ENCODE measurements at places on chromosomes 7 and 10.

- no peak for DNase-seq
These were observed 97.6 kb downstream of the TCERG1L start for GRCh38 chr10:131213741-131214505.

- DNase-seq, result peak; percentile 61
These were observed 111.2 kb upstream of the STEAP1B start for GRCh38 chr7:22610951-22611757.

DNA sequence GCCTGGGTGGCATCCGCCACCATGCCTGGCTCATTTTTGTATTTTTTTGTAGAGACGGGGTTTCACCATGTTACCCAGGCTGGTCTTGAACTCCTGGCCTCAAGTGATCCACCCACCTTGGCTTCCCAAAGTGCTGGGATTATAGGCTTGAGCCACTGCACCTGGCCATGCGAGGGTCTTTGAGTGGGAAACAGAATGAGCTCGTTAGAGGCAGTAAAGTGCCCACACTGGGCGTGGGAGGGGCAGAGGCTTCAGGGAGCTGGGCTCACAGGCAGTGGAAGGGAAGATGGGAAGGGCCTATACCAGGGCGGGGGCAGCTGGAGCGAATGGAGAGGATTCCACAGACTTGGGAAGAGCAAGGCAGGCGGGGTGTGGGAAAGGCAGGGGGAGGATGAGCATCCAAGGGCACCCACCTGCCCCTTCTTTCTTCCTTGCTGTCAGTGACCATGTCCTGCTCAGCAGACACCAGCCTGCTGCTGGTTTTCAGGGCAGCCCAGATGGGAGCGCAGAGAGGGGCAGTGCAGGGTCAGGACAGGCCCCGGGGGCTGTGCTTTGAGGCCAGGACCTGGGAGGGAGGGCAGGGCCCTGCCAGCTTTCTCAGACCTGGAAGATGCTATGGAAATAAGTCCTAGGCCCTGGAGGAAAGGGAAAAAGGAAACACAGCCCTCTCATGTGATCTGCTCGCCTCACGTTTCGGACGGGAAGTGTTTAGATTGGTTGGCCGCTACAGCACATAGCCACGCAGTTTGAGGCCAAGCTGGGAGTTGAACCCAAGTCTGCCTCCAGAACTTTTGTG lies 4.2 kb downstream of the FZD9 start:
- DNase-seq, result no peak

DNA sequence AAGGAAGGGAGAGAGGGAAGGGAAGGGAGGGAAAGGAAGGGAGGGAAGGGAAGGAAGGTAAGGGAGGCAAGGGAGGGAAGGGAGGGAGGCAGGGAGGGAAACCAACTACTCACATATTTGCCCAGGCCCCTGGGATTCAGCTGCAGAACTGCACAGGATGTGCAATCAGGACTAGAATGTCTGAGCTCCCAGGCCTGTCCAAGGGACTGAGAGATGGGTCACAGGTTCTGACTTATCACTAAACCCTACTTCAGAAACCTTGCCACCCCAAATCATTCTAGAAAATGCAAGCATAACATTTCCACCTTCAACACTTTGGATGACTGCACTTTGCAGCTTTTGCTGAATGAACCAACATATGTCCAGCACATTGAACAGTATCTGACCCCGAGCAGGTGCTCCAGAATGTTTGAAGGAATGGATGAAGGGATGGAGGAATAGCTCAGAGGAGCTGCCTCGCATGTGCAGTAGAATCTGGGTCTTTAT lies 245.3 kb downstream of the KCNMA1 start:
- DNase-seq, result peak; percentile 48

GRCh38 chr10:103847909-103848468 lies 7.4 kb downstream of the SH3PXD2A start:
- DNase-seq, result no peak

DNA sequence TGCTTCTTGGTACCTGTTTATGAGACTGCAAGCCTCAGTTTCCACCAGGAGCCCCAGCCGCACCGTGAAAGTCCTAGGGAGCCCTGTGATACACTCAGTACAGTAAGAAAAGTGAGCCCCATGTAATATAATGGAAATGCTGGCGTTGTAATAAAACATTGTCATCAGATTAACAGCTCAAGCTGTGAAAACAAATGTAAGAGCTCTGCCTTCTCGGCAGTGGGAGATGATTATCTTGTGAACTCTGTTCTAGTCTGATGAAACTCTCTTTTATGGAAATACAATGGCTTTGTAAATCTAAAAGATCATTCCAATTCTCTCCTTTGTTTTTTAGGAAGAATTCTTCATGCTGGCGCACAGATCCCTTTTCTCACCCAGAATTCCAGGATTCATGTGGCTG lies 299.9 kb downstream of the ABCA13 start:
- DNase-seq, result peak; percentile 2

DNA sequence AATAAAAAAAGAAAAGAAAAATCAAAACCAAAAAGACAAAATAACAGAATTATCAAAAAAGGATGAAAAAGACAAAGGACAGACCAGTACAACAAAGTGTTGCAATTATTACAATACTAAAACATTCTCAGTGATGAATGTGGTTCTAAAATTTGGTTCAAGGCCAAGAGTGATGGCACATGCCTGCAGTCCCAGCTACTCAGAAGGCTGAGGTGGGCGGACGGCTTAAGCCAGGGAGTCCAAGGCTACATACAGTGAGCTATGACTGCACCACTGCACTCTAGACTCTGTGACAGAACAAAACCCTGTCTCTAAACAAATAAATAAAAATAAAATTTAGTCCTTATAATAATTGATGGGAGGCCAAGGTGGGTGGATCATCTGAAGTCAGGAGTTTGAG lies 14.5 kb downstream of the BAZ1B start:
- DNase-seq, result no peak

- DNase-seq, result no peak
These were observed 133.1 kb downstream of the WDR11 start for GRCh38 chr10:120984221-120984620.

GRCh38 chr7:30281263-30281662 lies 3.1 kb upstream of the ZNRF2 start:
- DNase-seq, result no peak

- DNase-seq, result no peak
These were observed 563.4 kb upstream of the MKI67 start for GRCh38 chr10:128689667-128690066.

DNA sequence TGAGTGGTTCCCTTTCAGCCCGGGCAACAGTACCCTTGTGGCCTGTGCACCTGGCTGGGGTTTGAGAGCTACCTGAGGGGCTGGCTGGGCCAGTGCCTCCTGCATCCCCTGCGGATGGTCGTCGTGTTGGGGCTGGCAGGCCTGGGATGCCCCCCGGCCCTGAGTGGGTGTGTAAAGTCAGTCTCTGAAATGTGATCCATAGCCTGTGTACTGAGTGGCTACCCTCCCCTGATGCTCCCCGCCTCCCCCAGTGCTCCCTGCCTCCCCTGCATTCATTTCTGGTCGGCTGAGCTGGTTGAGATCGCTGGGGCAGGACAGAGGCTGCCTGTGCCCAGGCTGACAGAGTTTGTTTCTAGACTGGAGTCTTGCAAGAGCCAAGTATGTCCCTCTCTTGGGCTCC lies 9.3 kb downstream of the ZNF316 start:
- no peak for DNase-seq

GRCh38 chr7:131619336-131620305 lies 63.2 kb upstream of the PODXL start:
- no peak for DNase-seq

DNA sequence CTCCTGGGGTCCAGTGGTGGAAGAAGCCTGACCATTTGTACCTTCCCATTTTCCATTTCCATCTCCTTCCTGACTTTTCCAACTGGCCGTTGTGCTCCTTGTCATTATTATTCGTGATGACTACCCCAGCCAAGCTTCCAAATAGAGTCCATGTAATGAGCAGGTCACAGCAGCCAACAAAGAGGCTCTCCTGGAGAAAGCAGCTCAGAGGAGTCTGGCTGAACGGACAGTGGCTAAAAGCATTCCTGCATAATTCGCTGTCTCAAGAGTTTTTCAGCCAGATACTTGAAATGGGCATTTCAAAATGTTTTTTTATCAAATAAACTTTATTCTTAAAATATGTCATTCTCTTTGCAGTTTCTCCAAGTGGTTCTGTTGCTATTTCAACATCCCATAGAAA lies 458.6 kb downstream of the INHBA start:
- no peak for DNase-seq

GRCh38 chr10:71424496-71425194 lies 27.9 kb downstream of the CDH23 start:
- DNase-seq, result no peak

GRCh38 chr10:34606890-34607289 lies 208.2 kb downstream of the PARD3 start:
- DNase-seq, result no peak

DNA sequence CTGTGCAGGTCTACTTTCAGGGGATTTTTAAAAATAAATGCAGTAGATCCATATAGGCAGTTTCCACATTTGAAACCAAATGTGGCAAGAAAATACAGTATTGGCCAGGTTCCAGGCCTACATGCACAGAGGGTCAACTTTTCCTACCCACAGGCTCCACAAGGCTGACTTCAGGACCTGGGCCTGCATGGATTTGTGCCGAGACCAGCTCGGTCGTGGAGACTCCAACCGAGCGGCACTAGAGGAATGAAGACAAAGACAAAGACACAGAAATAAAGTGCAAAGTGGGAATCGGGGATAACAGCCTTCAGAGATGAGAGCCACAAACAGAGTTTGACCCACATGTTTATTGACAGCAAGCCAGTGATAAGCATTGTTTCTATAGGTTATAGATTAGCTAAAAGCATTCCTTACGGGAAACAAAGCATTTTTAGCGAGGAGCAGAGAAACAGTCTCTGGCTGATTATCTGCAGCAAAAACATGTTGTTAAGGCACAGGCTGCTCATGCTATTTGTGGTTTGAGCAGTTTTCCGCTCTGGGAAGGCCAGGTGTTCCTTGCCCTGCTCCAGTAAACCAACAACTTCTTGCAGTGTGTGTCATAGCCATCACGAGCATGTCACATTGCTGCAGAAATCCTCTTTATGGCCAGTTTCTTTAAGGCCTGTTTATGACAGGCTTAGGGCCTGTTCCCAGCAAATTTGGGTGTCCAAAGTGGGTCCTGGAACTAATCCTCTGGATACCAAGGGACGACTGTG lies 52.6 kb downstream of the ZNF37A start:
- no peak for DNase-seq

- peak; percentile 55 for DNase-seq
These were observed 44.1 kb upstream of the PARD3 start for GRCh38 chr10:34859170-34859569.

GRCh38 chr7:85630904-85631600 lies 444.2 kb upstream of the SEMA3D start:
- DNase-seq, result peak; percentile 28

GRCh38 chr7:114368492-114368891 lies 46.1 kb upstream of the FOXP2 start:
- DNase-seq, result no peak

DNA sequence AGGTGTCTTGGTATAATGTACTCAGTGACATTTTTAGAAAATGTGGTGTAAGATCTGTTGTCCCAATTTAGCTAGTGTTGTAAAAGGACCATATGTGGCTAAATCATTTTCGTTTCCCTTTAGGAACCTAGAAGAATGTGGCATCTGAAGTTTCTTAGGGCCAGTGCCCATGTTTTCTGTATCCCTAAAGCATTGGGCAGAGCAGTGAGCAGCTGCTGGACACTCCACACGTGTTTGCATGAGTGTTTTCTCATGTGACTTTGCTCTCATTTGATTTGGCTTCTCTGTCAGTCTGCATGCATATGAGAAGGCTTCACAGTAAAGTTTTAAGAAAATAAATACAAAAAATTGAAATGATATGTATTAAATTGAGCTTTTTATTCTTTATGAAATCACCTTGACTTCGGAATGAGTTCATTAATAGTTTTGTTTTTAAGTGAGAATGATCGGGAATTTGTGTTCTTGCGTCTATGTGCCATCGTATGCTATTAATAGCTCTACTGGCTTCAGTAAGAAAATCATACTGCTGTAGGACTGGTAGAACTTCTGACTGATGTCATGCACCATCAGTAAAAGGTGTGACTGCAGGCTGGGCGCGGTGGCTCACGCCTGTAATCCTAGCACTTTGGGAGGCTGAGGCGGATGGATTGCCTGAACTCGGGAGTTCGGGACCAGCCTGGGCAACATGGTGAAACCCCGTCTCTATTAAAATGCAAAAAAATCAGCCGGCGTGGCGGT lies 61.3 kb downstream of the RBM33 start:
- no peak for DNase-seq

GRCh38 chr7:47472444-47473157 lies 109.3 kb downstream of the TNS3 start:
- DNase-seq, result no peak

DNA sequence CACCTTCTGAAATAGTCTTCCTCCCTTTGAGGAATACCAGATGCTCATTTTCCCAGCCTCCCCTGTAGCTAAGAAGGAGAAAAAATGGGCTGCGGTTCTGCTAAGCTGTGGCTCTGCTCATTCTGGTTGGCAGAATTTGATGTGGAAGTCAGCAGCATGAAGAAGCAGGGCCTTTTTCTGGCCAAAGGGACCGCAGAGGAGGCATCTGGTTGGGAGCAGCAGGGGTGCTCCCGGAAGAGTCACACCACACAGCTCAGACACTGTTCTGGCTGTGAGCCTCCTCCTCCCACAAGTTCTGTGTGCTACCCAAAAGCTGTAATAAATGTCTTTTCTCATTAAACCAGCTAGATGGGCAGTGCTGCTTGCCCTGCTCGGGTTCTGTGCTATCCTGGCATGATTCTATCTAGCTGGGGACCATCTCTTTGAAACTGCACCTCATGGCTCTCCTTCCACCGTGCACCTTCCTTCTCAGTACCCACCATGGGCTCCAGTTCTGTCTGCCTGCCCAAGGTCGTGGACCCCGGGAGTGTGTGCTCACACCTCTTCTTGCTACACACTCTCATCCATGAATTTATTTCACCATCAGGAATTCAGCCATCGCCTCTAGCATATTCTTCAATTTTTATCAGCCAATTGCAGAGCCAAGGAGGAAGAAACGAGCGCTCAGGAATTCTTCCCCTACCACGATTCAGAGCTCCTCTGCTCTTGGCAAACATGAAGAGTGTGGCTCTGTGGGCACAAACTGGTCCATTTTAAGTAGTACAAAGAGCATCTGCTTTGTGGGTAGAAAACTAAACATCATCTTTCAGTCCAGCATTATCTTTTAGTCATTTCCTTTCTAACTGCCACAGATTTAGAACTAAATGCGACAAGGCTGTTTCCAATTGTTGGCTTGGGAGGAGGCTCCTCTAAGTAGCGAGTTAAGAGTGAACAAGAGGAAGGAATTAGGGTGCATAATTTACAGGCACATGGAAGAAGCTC lies 76.9 kb downstream of the FAM171A1 start:
- peak; percentile 34 for DNase-seq

GRCh38 chr7:14739841-14740185 lies 162.7 kb downstream of the DGKB start:
- no peak for DNase-seq

- peak; percentile 75 for DNase-seq
These were observed 43.2 kb downstream of the BTRC start for GRCh38 chr10:101397140-101397539.

GRCh38 chr7:18508443-18509427 lies 13.2 kb downstream of the HDAC9 start:
- peak; percentile 97 for DNase-seq

Data from choroid plexus epithelial cell (primary cell).